ENCODE measurements at places on chromosomes 5 and 9. TPM values are rescaled to one million over a fixed set of nuclear protein-coding genes. Genes with fewer than 3 reads are reported as not detected.

GRCh38 chr5:177478711-177479646 is 5.5 kb upstream of the DBN1 start:
- no peak for DNase-seq

GRCh38 chr5:54243483-54244080 is 66.8 kb downstream of the ARL15 start:
- DNase-seq, result no peak

DNA sequence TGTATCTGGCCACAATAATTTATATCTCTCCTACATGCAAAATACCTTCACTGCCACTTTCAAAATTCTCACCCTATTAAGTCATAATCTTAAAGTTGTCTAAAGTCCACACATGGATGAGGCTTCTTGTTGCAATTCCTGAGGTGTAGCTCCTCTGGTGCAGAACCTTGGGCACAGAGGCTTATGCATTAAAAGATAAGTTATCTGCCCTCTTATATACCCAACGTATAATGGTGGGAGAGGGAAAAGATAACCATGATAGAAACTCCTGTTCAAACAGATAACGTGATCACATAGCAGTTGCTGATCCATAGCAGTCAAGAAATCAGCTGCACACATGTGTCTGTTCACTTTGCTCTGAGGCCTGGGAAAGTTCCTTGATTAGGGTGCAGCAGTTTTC is 1767.0 kb downstream of the MAT2B start:
- DNase-seq, result no peak

GRCh38 chr5:133641683-133642082 is 29.3 kb upstream of the FSTL4 start:
- no peak for DNase-seq

GRCh38 chr9:87713278-87713987 is 12.5 kb upstream of the CTSL start:
- DNase-seq, result no peak

Gene ENTPD8
- 0.24 TPM for polyA plus RNA-seq

Measured in left renal pelvis (tissue), 4 donors.